Putamen (tissue), 1 donor: ENCODE measurements at places on chromosomes 3 and 15.

DNA sequence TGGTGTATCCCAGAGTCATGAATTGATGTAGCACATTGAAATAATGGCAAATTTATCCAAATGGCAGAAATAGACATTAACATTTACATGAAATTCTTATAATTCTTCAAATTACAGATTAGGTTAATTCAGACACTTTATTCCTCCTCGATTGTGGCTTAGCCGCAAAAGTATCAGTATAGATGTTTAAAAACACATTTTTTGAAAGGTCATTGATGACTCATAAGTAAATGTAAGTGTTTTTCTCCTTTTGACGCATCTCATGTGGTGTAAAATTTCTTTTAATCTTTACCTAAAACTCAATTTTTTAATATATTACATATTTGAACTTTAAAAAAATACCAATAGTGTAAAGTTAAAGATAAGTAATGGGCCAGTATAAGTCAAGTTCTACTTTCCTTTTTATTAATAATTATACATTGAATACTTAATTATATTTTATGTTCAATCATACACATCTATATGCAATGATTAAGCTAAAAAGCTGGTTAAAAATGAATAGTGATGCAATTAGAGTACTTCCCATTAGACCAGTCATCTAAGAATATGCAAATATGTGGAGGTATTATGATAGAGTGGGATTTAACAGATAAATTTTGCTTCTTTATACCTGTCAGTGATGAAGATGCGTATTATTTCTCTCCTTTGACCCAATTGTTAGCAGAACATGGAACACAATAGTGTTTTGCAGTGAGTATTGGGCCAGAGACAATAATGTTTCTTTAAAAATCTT is 678.1 kb upstream of the DPPA4 start:
- DNase-seq, result no peak

DNA sequence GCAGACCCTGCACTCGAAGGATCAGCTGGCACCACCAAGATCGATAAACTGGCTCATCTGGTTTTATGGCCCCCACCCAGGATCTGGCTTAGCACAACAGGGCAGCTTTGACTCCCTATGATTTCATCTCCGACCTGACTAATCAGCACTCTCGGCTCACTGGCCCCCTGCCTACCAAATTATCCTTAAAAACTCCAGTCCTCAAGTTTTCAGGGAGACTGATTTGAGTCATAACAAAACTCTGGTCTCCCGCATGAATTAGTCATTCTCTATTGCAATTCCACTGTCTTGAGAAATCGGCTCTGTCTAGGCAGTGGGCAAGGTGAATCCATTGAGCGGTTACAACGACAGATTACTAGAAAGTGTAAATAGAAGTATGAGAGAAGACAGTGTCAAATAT is 521.9 kb upstream of the RGMA start:
- DNase-seq, result no peak

DNA sequence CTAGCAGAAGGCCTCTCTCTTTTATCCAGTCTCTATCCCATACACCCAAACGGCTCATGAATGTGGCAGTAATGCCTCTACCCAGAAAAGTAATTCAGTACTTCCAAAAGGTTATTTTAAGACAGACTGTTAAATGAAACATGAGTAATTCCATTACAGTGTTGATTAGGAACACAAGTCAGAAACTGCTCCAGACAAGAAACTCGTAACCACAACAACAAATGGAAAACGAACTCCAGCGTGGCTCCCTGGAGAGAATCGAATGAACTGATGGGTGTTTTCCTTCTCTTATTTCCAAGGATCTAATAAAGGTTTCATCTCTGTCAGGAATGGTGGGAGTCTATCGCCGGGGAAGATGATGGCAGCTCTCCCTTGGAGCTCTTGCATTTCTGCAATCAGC is 228.4 kb downstream of the MAGI1 start:
- DNase-seq, result no peak

DNA sequence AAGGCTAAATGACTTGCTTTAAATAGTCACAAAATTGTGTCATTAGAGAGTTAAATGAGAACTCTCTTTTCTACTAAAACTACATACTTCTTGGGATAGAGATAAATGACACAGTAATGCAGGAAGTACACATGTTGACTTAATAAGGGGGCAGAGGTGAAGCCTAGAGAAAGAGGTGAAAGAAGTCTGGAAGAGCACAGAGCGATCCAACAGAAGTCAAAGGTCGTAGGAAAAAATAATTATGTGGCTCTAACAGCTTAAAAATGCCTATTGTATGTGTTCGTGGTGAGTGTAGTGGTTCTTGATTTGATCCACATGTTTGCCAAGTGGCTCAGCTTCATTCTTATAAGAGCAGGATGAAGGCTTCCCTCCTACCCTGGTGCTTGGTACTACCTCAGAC is 61.7 kb downstream of the TMEM212 start:
- no peak for DNase-seq

DNA sequence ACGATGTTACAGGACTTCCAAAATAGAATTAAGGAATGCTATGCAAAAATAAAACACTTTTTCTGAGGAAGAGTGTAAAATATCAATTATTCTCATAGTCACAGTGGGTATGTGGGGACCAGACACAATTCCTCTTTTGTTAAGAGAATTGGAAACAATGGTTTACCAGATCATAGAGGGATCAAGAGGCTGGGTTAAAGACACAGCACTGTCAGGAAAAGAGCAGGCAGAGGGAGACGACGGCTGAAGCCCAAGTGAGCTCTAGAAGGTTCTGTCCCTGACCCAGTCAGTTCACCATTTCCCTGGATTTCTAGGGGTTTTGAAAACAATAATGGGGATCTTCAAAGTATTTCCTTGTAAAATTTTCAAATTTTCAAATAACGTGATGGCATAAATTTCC is 54.0 kb upstream of the POLR2M start:
- peak; percentile 66 for DNase-seq

- DNase-seq, result no peak
Observed at GRCh38 chr3:143563786-143564185, 284.5 kb downstream of the SLC9A9 start.

GRCh38 chr3:183497313-183497712 is 58.2 kb downstream of the KLHL6 start:
- DNase-seq, result no peak

GRCh38 chr3:56691165-56692000 is 8.3 kb upstream of the TASOR start:
- DNase-seq, result no peak

GRCh38 chr15:61869656-61870055 is 190.6 kb downstream of the VPS13C start:
- no peak for DNase-seq

- DNase-seq, result no peak
Observed at GRCh38 chr3:168707900-168708299, 612.2 kb upstream of the GOLIM4 start.

DNA sequence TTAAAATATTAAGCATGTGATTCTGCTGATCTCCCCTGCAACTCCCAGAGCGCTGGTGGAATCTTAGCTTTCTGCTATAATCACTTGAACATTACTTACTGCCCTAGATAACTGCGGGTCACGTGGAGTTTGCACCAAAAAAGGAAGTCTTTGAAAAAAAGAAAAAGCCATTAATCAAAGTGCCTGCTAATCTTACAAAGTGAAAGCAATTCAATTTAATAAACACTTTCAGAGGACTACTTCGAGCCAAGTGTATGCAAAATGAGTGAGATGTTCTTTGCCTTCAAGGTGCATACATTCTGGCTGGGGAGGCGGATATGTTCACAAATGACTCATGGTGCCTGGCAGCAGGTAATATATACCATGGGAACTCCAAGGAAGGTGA is 109.9 kb upstream of the GAP43 start:
- DNase-seq, result peak; percentile 44

GRCh38 chr3:98806521-98806920 is 43.4 kb downstream of the ST3GAL6 start:
- DNase-seq, result no peak

DNA sequence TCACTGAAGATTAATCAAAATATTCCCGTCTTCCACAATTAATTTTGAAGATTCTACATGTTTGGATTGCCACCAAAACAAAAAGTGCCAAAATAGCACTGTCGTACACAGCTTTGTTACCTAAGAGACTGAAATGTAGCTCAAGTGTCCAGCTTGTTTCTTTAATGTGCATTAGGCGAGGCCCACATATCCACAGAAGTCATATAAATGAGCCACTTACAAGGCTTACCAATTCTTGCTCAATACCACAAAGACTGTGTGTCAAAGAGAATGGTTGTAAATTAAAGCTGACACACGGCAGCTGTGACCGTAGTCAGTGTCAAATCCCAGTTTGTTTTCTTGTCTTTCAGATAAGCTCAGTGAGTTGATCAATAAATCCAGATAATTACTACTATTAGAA is 639.4 kb upstream of the TBL1XR1 start:
- no peak for DNase-seq

DNA sequence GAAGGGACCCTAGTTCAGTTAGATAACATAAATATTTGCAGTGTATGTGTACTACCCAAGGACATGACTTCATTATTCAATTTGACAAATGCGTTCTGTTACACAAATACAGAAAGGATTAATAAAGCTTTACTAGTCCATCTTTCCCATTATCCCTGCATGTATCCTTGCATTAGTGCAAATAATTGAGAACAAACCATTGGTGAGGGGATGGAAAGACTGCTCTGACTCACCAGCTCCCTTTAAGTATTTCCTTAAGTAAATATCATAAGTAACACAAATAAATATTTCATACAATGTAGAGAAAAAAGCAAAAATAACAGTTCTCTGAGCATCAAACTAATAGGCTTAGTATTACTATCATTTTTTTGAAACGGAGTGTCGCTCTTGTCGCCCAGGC is 1.9 kb upstream of the GPD1L start:
- DNase-seq, result no peak

GRCh38 chr3:101898752-101899169 is 49.4 kb downstream of the NFKBIZ start:
- peak; percentile 36 for DNase-seq

- DNase-seq, result no peak
Observed at GRCh38 chr3:2303566-2303965, 204.9 kb downstream of the CNTN4 start.

GRCh38 chr3:18135060-18135814 is 289.9 kb downstream of the SATB1 start:
- no peak for DNase-seq

DNA sequence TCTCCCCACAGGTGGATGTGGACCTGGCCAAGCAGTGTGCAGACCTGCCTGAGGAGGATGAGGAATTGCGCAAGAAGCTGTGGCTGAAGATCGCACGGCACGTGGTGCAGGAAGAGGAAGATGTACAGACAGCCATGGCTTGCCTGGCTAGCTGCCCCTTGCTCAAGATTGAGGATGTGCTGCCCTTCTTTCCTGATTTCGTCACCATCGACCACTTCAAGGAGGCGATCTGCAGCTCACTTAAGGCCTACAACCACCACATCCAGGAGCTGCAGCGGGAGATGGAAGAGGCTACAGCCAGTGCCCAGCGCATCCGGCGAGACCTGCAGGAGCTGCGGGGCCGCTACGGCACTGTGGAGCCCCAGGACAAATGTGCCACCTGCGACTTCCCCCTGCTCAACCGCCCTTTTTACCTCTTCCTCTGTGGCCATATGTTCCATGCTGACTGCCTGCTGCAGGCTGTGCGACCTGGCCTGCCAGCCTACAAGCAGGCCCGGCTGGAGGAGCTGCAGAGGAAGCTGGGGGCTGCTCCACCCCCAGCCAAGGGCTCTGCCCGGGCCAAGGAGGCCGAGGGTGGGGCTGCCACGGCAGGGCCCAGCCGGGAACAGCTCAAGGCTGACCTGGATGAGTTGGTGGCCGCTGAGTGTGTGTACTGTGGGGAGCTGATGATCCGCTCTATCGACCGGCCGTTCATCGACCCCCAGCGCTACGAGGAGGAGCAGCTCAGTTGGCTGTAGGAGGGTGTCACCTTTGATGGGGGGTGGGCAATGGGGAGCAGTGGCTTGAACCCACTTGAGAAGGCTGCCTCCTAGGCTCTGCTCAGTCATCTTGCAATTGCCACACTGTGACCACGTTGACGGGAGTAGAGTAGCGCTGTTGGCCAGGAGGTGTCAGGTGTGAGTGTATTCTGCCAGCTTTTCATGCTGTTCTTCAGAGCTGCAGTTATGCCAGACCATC is 8.6 kb downstream of the VPS18 start:
- DNase-seq, result no peak

DNA sequence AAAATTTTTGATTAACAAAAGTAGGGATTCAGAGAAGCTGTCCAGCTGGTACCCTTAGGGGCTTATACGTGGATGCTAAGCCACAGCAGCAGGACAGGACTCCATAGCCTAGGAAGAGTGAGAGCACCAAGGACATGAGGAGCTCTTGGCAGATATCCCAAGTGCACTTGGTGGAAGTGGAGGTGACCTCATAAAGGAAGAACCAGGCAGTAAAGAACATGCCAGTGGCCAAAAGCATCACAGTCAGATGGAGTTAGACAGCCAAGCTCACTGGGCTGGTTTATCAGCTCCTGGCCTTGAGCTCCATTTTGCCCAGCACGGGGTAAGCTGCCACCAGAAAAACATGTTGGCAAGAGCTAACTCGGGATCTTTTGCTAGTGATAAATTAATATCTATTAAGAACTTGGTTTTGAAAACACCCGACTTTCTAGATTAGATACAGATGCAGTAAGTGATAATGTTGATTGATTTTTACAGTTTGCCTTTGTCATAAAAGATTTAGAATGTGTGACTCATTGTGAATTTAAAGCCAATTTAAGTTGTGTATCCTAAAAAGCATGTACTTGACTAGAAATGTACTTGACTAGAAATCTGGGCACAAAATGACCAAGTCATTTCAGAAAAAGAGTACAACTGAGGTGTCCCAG is 108.0 kb downstream of the CMSS1 start:
- no peak for DNase-seq

DNA sequence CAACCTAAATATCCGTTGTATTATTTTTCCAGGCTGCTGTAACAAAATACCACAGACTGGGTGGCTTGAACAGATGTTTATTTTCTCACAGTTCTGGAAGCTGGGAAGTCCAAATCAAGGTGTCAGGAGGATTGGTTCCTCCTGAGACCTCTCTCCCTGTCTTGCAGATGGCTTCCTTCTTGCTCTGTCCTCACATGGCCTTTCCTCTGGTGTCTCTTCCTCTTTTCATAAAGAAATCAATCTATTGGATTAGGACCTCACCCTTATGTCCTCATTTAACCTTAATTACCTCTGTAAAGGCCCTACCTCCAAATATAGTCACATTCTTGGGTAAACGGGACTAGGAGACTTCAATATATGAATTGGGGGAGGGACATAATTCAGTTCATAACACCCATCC is 89.2 kb upstream of the PLCL2 start:
- DNase-seq, result no peak

DNA sequence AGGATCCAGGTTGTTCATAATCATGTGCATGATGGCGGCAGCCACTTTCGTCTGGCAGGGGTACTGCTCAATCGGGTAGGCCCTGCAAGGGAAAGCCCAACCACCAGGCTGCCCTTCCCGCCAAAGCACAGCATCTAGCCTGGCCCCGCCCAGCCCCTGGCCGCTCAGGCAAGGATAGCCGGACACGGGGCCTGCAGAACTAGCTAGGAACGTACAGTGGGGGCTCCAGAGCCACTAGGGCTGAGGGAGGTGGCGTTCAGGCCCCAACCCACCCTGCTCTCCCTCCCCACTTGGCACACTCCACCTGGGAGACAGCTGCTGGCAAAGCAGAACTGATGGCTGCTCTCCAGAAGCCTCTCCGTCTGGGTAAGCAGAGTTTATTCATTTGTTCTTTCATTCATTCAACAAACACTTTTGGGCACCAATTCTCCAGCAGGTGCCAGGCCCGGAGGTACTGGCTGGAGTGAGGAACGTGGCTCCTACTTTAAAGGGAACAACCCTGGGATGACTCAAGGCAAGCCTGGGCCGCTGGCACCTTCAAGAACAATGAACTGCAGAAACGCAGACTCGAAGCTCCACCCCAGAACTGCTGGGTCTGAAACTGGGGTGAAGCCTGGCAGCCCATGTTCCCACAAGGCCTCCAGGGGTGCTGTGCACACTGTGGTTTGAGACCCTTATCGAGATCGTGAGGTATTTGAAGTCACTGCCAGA is 7.8 kb downstream of the UROC1 start:
- DNase-seq, result no peak
